Neural crest cell (in vitro differentiated cells): ENCODE measurements at places on chromosomes 4 and X. TPM values are rescaled to one million over a fixed set of nuclear protein-coding genes. Genes with fewer than 3 reads are reported as not detected.

GRCh38 chrX:39165185-39165584 lies 363.9 kb downstream of the MID1IP1 start:
- no peak overlapping the region for H3K27ac ChIP-seq
- no peaks in the 10 kb centered on the region for H3K36me3 ChIP-seq
- H3K27me3 ChIP-seq: peaks cover 31% of the 10 kb centered on the region
- peaks cover 4% of the 10 kb centered on the region for H3K4me1 ChIP-seq
- no peak overlapping the region for H3K4me3 ChIP-seq

- peak overlapping the region; percentile 94 for H3K27ac ChIP-seq
- H3K36me3 ChIP-seq: peaks cover 2% of the 10 kb centered on the region
- H3K4me1 ChIP-seq: peaks cover 65% of the 10 kb centered on the region
- no peak overlapping the region for H3K4me3 ChIP-seq
These were observed 139.5 kb downstream of the SH3KBP1 start for GRCh38 chrX:19747652-19748610.

GRCh38 chr4:109007976-109008375 lies 245.1 kb upstream of the ETNPPL start:
- H3K4me3 ChIP-seq: no peak overlapping the region
- peaks cover 2% of the 10 kb centered on the region for H3K36me3 ChIP-seq
- peaks cover 23% of the 10 kb centered on the region for H3K4me1 ChIP-seq
- DNase-seq: no peak
- no peaks in the 10 kb centered on the region for H3K27me3 ChIP-seq

- peak overlapping the region; percentile 4 for H3K4me3 ChIP-seq
- no peak overlapping the region for H3K27ac ChIP-seq
- peaks cover 97% of the 10 kb centered on the region for H3K27me3 ChIP-seq
- peaks cover 24% of the 10 kb centered on the region for H3K4me1 ChIP-seq
- no peaks in the 10 kb centered on the region for H3K36me3 ChIP-seq
These were observed 4.7 kb downstream of the HAND2 start for GRCh38 chr4:173525118-173526011.

- H3K27ac ChIP-seq: peak overlapping the region; percentile 6
- DNase-seq: no peak
- peaks cover 50% of the 10 kb centered on the region for H3K4me1 ChIP-seq
- no peaks in the 10 kb centered on the region for H3K36me3 ChIP-seq
These were observed 2.0 kb downstream of the SETD7 start for GRCh38 chr4:139553751-139554641.

Gene CCDC120
- total RNA-seq: 13.8 and 14.7 TPM in 2 replicates

Gene GLRA2
- 0.73 and 1.3 TPM in 2 replicates for total RNA-seq

Gene STPG2
- 0.21 and 0.23 TPM in 2 replicates for total RNA-seq

Gene ABLIM2
- total RNA-seq: 3.8 and 6.8 TPM in 2 replicates

Gene TAF1
- total RNA-seq: 31.9 and 37.1 TPM in 2 replicates

Gene NUDT6
- 10.2 and 11.0 TPM in 2 replicates for total RNA-seq

Gene CCNA2
- 85.2 and 85.3 TPM in 2 replicates for total RNA-seq
